ENCODE measurements at places on chromosomes 2 and 18. TPM values are rescaled to one million over a fixed set of nuclear protein-coding genes. Genes with fewer than 3 reads are reported as not detected.

RHBDD1 gene
- 14.2 TPM for total RNA-seq

HOXD8 gene
- total RNA-seq, result 6.6 TPM

FZD7 gene
- 6.7 TPM for total RNA-seq

MTHFD2 gene
- total RNA-seq, result 35.1 TPM

ASAP2 gene
- 3.1 TPM for total RNA-seq

SLC16A14 gene
- 0.44 TPM for total RNA-seq

DNER gene
- total RNA-seq, result 2.6 TPM

GALNT14 gene
- total RNA-seq, result not detected

ZNF521 gene
- total RNA-seq, result 15.6 TPM

CYP27A1 gene
- total RNA-seq, result 56.3 TPM

CNGA3 gene
- not detected for total RNA-seq

KLHL41 gene
- 3,010 TPM for total RNA-seq

CD28 gene
- total RNA-seq, result not detected

CCDC121 gene
- total RNA-seq, result 1.6 TPM

PKDCC gene
- 246 TPM for total RNA-seq

ABCG8 gene
- total RNA-seq, result not detected

Data from gastrocnemius medialis (tissue), 4 donors.